ENCODE measurements at places on chromosomes 1 and 21.
A peak's percentile ranks its signal among the peaks of the same experiment; 100 is the strongest.

- DNase-seq = no peak
Observed at GRCh38 chr1:162596514-162597170, 35.1 kb downstream of the UAP1 start.

GRCh38 chr1:241638909-241639622 is 1.1 kb downstream of the CHML start:
- DNase-seq = no peak

GRCh38 chr1:160779626-160780397 is 16.2 kb upstream of the LY9 start:
- no peak for DNase-seq

DNA sequence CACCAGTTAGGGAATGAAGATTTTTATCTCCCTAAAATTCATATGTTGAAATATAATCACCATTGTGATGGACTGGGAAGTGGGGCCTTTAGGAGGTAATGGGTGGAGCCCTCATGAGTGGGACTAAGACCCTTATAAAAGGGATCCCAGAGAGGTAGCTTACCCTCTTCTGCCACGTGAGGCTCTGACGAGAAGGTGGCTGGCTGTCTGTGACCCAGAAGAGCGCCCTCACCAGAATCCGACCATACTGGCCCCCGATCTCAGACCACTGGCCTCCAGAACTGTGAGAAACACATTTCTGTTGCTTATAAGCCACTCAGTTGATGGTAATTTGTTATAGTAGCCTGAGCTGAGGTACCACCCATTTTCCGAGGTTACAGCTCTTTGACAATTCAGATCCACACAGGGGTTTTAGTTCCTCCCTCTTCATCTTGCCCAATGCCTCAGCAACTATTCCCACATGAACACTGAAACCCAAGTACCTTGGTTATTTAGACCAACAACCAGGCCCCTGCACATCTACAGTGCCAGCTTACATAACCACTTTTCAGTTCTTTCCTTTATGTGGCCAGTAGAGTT is 27.6 kb upstream of the HUNK start:
- no peak for DNase-seq

DNA sequence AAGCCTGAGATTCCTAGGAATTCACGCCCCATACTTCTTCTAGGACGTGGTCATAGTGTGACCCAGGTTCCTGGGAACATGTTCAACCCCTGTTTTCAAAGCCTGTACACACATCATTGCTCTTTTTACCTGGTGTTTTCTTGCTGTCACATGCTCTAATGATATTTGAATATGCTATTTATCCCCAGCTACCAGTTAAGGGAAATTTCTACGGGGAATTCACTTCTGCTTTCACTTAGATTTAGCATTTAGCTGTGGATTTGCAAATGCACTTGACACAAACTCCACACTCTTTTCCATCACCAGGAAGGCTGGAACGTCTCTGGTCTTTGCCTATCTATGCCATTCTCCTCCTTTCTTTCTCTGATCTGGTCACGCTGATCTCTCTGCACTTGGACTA is 11.3 kb upstream of the SAMSN1 start:
- no peak for DNase-seq

DNA sequence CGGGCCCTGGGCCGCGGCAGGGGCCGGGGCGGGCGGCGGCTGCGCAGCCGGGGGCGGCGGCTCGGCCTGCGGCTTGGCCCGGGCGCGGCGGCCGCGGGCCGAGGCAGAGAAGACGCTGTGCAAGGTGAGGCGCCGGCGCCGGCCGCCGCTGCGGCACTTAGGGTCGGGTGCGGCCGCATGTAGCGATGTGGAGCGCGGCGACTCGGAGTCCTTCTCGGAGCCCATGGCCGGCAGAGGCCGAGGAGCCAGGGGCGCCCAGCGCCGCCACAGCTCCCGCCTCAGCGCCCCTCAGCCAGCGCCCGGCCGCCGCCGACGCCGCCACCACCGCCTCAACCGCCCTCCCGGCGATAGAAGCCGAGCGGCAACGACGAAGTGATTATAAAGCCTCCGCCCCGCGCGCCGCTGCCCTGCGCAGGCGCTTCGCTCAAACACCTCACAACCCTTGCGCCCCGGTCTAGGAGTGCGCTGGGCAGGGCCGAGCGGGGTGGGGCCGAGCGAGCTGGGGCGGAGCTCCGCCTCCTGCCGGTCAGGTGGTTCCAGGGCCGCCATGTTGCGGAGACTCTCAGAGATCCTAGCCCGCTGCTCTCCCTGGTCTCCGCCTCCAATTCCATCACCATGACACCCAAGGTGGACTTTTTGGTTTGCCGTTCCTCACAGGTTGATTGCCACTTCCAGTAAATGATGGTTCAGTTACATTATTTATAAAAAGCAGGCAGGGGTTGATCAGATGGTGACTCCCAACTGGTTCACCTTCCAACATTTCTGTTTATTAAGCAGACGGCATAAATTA is at the start of gene RNF19B:
Gene RNF19B (minus strand): TSS at position 349 of the 790 bp plus-strand sequence. CDS start 124 bp downstream, at position 225.
- peak; percentile 82 for DNase-seq

DNA sequence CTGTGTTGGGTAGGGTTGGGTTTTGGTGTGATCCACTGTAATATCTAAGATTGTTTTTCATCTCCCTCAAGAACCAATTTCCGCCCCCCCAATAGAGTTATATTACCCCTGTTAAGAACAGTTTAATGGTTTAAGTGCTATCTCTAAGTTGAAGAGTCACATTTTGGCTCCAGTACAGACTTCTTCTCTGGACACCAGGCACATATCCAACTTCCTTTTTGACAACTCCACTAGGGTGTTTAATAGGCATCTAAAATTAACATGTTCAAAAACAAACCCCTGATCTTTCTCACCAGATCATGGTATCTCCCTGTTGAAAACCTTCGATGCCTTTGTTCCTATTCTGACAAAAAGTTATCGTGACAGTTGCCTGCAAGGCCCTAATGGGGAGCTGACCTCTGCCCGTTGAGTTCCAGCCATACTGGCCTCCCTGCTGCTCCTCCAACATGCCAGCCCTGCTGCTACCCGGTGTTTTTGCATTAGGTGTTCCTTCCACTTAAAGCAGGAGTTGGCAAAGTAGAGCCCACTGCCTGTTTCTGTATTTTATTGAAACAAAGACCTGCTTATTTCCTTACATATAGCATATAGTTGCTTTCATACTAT is 18.6 kb downstream of the USP24 start:
- DNase-seq = no peak

GRCh38 chr1:235270625-235271024 is 57.4 kb downstream of the ARID4B start:
- no peak for DNase-seq

GRCh38 chr1:39094685-39095084 is 68.5 kb downstream of the NDUFS5 start:
- no peak for DNase-seq

DNA sequence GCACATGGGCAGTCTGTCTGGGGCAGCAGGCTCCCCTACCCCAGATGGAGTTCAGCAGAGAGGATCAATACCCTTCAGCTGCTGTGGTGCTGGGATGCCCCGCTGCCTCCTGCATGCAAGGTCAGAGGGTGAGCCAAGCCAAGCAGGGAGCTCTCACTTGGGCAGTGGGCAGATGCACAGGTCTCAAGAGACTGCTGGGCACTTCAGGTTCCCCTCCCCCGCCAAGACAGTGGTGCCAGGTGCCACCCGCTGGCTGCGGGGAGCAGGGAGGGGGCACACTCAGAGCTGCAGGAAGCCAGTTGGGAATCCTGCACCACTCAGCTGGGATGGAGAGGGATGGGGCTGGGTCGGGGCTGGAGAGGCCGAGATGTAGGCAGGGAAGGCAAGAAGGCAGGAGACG is 15.8 kb upstream of the EVA1B start:
- no peak for DNase-seq

DNA sequence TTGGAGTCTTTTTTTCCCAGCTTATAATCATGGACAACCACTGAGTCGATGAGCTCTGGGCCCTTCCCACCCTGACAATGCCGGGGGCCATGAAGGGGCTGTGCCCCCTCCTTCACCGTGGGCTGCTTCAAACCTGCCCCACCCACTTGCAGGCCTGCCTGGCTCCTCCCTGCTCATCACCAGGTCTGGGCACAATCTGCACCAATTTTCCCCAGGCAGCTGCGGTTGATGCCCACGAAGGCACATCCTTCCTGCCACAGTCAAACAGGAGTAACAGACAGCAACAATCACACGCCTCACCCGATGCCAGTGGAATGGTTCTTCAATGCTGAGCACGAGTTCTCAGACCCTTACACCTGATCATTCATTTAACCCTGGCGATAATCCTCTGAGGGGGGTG is 18.9 kb downstream of the PGLYRP3 start:
- no peak for DNase-seq

- no peak for DNase-seq
Observed at GRCh38 chr1:218624052-218624451, 278.9 kb downstream of the TGFB2 start.

DNA sequence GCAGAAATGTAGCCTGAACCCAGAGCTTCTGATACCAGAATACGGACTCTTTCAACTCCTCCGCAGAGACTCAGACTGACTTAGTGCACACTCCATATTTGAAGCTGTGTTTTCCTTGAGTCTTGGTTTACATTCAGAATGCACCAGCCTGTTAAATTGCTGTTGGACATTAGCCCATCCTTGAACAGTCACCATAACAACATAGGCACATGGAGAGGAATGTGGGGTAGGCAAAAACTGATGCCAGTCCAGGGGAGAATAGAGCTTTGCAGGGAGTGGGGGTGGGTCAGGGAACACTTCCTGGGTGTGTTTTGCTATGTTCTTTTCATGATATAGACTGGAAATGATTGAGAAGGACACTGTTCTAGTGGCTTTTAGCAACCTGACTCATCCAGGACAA is 76.3 kb upstream of the CACNA1E start:
- DNase-seq = no peak

DNA sequence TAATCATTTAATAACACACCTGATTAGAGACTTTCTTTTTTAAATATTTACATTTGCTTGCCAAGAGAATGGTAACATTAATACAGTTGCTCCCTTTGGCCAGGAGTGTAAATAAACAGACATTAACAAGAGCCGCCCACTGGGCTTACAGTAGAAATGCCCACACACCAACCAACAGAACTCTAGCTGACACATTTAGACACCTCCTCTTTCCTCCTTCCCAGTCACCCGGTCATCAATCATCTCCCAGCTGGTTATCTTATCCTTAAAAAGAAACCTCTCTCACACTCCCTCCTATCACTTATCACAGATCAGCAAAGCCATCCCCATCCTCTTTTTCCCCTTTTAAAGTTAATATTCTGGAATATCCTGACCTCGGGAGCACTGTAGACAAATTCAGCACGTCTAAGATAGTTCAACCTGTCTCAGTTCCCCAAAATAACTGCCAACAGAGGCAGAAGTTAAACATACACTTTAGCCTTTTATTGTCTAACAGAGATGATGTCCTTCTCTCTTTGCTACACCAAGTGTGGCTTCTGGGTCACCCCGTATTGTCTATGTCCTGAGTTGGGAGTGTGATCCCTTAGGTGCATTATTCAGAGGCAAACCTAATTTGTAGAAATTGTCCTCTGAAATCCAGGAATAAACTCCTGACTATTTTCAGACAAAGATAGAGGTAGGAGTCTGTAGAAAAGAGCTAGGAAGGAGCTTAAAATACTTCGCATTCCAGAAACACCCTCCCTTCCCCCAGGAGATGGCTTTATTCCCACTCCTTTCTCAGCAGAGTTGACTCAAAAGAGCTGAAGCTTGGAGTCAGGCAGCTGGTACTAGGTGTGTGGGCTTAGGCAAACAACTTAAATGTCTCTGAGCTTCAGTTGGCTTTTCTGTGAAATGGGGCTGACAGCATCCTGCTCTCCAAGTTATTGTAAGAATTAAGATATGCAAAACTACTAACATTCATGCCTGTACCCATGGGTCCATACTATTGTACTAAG is 8.8 kb downstream of the MYCL start:
- DNase-seq = no peak

All from activated CD8-positive, alpha-beta memory T cell treated with anti-CD3 and anti-CD28 coated beads for 1 hour (primary cell).